ENCODE measurements at places on chromosomes 6 and 20.

GRCh38 chr20:10513931-10514575 lies 78.9 kb downstream of the SLX4IP start:
- DNase-seq, result no peak

DNA sequence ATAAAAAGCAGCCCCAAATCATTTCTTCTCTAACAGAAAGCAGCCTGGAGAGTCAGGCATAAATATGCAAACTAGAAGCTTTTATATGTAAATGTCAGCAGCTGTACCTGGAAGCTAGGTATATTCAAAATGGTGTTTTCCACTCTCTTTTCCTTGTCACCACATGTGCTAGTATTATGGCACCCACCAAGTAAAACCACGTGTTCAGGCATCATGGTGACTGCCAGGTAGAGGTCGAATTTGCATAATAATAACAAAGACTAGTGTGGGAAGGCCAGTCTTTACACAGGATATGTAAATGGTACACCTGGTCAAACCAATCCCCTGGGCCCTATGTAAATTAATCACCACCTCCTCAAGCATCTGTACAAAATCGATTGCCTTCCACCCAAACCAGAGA lies 124.0 kb downstream of the MMUT start:
- no peak for DNase-seq

DNA sequence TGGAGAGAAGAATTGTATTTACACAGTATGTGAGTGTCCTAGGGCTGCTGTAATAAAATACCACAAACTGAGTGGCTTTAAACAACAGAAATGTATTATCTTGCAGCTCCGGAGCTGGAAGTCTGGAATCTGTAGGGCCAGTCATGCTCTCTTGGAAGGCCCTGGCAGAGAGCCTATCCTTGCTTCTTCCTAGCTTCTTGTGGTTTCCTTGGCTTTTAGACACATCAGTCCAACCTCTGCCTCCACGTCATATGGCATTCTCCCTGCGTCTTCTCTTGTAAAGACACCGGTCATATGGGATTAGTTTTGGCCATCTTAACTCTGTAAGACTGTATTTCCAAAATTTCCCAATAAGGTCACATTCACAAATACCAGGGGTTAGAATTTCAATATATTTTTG lies 10.8 kb downstream of the FNDC1 start:
- DNase-seq, result no peak

- no peak for DNase-seq
Measured at GRCh38 chr20:37285664-37286374, 3.6 kb upstream of the MANBAL start.

DNA sequence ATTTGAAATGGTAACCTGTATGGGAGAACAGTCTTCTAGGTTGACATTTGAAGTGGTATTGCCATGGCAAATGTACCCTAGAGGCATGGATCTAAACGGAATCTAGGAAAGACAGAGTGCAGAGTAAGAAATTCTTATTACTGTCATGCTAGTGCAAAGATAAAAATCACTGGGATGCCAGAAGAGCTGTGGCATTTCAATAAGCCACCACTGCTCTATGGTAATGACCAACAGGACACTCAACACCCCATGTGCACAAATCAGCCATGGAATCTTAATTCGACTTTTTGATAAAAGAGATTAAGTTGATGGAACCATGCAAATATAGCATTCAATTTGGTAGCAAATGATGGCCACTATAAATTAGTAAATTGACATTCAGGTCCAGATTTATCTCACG lies 74.1 kb downstream of the ID4 start:
- DNase-seq, result no peak

DNA sequence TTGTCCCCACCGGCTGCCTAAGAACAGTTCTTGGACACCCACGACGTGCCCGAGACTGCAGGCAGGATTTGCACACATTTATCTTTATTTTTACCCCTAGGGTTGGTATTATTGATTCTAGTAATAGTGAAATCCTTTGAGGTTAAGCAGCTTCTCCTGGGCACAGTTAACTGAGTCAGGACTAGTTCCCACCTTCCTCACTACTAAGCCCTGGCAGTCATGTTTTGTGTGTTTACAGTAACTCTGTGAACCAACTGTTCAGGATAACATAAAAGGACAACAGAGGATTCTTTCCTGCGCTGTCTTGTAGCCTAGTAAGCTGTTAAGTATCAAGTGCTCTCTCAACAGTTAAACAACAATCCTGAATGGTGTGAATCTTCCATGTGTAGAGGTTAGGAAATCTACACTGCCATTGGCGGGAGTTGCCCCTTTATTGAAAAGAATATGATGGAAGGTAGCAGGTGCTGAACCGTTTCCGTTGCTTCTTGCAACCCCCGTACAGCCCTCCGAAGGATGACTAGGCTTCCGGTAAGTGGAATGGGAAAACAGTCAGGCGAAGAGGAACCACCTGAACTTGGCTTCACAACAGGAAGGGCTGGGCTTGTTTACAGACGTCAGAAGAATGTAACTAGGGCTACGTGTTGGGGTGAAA lies 979 bp upstream of the SOD2 start:
- DNase-seq, result peak; percentile 35

- DNase-seq, result no peak
Measured at GRCh38 chr20:49808753-49809152, 3.9 kb upstream of the SLC9A8 start.

GRCh38 chr20:44415833-44416715 lies 59.6 kb upstream of the TTPAL start:
- DNase-seq, result no peak

DNA sequence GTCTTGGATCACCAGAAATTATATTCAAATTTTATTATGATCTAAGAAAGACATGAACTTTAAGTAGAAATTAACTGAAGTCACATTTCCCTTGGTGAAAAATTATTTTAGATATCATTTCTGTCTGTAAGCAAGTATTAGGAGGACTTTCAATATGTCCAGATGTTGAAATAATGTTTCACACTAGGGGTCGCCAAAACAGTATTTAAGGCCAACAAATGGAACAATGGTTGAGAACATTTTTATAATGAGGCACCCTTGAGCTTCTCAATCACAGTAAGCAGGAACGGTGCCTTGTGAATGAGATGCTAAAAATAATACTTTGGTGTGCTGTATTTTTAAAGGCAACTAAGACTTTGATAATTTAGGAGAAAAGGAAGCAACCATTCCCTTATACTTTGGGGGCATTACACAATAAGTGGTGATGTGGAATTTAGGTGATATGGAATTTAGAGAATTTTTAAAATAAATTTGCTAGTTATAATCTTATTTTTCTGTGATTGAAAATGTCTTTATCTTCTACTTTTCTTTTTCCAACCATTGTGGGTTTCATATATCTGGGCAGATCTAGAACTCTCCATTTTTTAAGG lies 9.6 kb upstream of the SF3B5 start:
- DNase-seq, result no peak

- peak; percentile 50 for DNase-seq
Measured at GRCh38 chr20:41617059-41617901, 897 bp downstream of the CHD6 start.

GRCh38 chr6:121516331-121516730 lies 80.9 kb downstream of the GJA1 start:
- no peak for DNase-seq

DNA sequence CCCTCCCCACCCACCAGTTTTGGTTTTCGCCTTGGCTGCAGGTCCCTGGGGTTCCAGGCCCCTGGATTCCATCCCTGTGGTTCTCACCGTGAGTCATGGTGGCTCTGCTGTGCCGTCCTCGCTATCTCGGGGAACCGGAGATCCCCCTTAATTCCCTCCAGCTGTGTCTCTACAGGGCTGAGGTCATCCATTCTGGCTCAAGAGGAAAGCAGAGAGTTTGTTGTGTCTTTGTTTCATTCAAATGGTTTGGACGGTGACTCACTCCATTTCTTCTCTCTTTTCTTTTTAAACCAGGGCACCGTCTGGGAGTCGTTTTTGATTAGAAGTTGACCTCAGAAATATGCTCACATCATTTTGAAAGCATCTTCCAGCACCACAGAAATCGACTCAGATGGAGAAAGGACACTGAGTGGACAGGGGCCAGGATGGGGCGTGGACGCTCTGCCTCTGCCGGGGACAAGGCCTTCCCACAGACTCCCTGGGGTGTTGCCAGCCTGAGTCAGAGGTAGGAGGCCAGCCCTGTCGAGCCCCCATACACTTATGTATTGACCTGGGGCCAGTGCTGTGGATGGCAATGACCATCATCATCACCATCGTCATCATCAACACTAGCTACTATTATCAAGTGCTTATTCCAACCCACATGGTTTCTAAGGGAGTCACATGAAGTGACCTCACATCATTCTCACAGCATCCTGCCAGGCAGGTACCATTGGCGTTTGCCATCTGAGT lies 176.2 kb downstream of the NFATC2 start:
- DNase-seq, result no peak

GRCh38 chr6:158669145-158670035 lies 19.5 kb downstream of the SYTL3 start:
- DNase-seq, result no peak

GRCh38 chr6:53287336-53288225 lies 61.2 kb downstream of the ELOVL5 start:
- no peak for DNase-seq

- no peak for DNase-seq
Measured at GRCh38 chr6:116286773-116287358, 7.1 kb upstream of the TSPYL1 start.

DNA sequence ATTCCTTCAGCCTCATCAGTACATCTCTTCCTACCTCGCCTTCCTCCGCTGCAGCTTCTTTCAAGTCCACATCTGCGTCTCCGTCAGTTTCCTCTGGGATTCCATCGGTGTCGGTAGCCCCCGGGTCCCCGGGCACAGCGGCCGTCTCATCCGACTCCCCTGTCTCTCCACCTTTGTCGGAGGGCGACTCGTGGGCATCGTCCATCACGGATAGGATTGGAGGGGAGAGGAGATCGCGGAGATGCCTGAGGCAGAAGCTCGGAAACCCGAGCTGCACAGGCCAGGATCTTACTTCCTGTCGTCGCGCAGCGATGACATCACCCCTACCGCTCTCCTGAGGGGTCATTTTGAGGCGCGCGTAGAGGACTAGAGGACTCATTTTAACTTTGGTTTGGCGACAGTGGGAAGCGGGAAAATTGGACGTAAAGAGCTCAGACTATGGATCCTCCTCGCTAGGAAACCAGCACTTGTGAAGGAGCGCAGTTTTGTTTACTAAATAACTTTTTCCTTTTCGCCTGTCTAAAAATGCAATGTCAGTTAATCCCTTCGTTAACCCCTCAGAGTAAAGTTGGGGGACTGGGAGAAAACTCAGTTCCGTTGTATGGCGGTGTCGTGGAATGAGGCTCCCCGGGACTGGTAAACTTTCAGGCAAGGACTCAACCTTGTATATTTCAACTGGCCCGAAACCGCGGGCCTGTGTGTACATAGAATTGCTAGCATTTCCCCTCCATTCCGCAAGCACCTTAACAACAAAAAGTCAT lies at the start of gene TAF11:
TSS of gene TAF11 (minus strand) at position 290 of the 761 bp plus-strand sequence. CDS start at position 205, 85 bp downstream.
- peak; percentile 90 for DNase-seq

DNA sequence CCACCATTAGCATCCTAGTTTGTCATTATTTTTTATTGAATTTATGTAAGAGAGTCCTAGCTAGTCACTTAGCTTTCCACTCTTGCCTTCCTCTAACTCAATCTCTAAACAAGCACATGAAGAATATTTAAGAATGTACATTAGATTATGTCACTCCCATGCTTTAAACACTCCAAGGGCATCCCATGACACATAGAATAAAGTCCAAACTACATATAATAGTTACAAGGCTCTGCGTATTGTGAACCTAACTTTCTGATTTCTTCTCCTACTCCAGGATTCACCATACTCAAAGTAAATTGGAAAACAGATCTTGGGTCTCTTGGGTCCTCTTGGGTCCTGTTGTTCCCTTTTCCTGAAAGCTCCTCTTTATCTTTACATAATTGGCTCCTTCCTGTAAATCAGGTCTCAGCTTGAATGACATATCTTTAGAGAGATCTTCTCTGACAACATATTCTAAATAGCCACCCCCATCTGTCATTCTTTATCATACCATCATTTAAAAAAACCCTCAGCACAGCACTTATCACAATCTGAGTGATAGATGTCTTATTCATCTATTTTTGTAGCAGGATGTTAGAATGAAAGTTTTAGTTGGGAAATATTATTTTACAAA lies 1042.4 kb upstream of the FLRT3 start:
- no peak for DNase-seq

Measured in activated naive CD4-positive, alpha-beta T cell treated with Interleukin-2 at 50 U/mL for 16 hours (primary cell).